Heart right ventricle (tissue), 16 donors: ENCODE measurements at places on chromosomes 2 and 18. TPM values are rescaled to one million over a fixed set of nuclear protein-coding genes. Genes with fewer than 3 reads are reported as not detected.
A peak's percentile ranks its signal among the peaks of the same experiment; 100 is the strongest.

ALPP gene
- not detected for total RNA-seq

CYS1 gene
- 6.6 TPM for total RNA-seq

SH2D6 gene
- total RNA-seq, result not detected

GLI2 gene
- 1.7 TPM for total RNA-seq

RAD51AP2 gene
- total RNA-seq, result 0.10 TPM

FHL2 gene
- 1,275 TPM for total RNA-seq

ZSWIM2 gene
- not detected for total RNA-seq

DLGAP1 gene
- 0.10 TPM for total RNA-seq

GRCh38 chr2:107721586-107721985 lies 105.1 kb upstream of the RGPD4 start:
- no peaks in the 10 kb centered on the region for H3K36me3 ChIP-seq
- H3K4me1 ChIP-seq, result no peaks in the 10 kb centered on the region
- no peak overlapping the region for H3K4me3 ChIP-seq
- DNase-seq, result no peak
- H3K27me3 ChIP-seq, result no peaks in the 10 kb centered on the region

DNA sequence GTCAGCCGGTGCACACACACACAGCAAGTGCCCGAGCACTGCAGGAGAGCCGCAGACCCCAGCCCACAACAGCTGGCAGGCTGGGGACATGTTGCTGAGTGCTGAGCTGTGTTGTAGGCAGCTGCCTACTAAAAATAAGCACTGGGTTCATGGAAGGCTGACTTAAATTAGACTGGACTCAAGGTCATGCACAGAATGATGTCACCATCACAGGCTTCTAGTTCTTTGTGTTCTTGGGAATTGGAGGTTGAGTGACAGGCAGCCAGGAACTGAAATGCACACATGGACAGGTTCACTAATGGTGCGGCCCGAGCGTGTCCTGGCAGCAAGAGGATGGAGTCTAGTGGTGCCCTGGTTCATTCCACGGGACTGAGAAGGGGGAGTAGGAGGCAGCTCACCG lies 71.3 kb downstream of the VWA3B start:
- H3K27me3 ChIP-seq, result no peaks in the 10 kb centered on the region
- no peaks in the 10 kb centered on the region for H3K36me3 ChIP-seq
- H3K4me3 ChIP-seq, result no peak overlapping the region

GRCh38 chr18:45760462-45761036 lies 36.6 kb downstream of the SLC14A1 start:
- no peak overlapping the region for H3K27ac ChIP-seq
- H3K4me1 ChIP-seq, result peaks cover 56% of the 10 kb centered on the region
- no peak overlapping the region for H3K4me3 ChIP-seq
- no peak for DNase-seq
- no peaks in the 10 kb centered on the region for H3K27me3 ChIP-seq

DNA sequence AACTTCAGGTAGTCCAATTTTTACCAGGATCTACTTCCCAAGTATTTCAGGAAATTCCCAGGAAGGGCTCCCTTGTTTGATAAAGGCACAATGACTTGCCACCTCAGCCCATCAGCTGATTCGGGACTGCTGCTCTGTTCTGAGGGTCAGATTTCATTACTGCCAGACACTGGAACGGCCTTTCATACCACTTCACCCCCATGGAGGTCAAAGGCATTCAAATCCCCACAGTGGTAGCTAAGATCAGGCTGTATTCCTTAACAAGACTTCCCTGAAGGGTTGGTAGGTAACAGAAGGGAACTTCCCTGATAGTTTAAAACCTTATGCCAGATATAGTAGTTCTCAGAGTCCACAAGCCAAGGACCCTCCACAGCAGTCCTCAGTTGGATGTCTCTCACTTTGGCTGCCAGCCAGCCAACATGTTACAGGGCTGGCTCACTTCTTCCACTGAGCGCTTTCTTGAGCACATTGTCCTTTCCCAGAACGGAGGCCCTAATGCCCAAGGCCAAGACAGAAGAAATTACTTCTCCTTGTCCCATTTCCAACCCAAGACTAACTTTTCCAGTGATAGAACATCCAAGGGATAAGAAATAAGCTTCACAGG lies 40.0 kb upstream of the GLS start:
- H3K4me3 ChIP-seq, result no peak overlapping the region
- no peak overlapping the region for H3K27ac ChIP-seq
- no peaks in the 10 kb centered on the region for H3K27me3 ChIP-seq
- DNase-seq, result no peak

DNA sequence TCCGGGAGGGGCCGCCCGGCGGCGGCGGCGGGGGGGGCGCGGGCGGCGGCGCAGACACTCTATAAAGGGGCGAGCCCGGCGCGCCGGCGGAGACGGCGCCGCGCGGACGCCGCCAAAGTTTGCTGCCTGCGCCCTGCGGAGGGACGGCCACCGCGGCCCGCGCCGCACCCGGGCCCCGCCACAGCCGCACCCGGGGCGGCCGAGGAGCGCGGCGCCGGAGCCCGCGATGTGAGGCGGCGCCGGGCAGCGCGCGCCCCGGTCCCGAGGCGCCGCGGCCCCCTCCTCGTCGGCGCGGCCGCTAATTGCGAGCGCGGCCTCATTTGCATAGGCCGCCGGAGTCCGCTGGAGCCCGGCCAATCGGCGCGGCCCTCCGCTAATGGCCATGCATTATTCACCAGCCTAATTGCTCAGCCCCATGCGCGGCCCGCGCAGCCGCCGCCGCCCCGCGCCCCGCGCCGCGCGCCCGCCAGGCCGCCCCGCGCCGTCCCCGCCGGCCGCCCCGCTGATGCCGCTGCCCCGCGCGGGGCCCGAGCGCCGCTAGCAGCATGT lies at the start of gene SALL3:
TSS of gene SALL3 (plus strand) at position 89 of the 549 bp plus-strand sequence. CDS start at position 546, 457 bp downstream.
- H3K4me3 ChIP-seq, result peak within 1 kb of the TSS; percentile 25
- peaks cover 96% of the 10 kb centered on the region for H3K27me3 ChIP-seq
- DNase-seq, result no peak
- H3K27ac ChIP-seq, result no peak within 1 kb of the TSS
- H3K4me1 ChIP-seq, result peaks cover 11% of the 10 kb centered on the region
- no peaks in the 10 kb centered on the region for H3K36me3 ChIP-seq

- peaks cover 29% of the 10 kb centered on the region for H3K27me3 ChIP-seq
- no peak overlapping the region for H3K27ac ChIP-seq
- no peaks in the 10 kb centered on the region for H3K36me3 ChIP-seq
- H3K4me3 ChIP-seq, result no peak overlapping the region
- H3K4me1 ChIP-seq, result peaks cover 18% of the 10 kb centered on the region
- DNase-seq, result no peak
These were observed 1.2 kb downstream of the FBXO41 start for GRCh38 chr2:73282924-73283544.

GRCh38 chr2:222835143-222835822 lies 25.6 kb upstream of the ACSL3 start:
- DNase-seq, result no peak
- no peak overlapping the region for H3K27ac ChIP-seq

- H3K27me3 ChIP-seq, result no peaks in the 10 kb centered on the region
- no peak for DNase-seq
- no peak overlapping the region for H3K4me3 ChIP-seq
- no peaks in the 10 kb centered on the region for H3K36me3 ChIP-seq
These were observed 22.0 kb downstream of the KCTD1 start for GRCh38 chr18:26526128-26526965.

DNA sequence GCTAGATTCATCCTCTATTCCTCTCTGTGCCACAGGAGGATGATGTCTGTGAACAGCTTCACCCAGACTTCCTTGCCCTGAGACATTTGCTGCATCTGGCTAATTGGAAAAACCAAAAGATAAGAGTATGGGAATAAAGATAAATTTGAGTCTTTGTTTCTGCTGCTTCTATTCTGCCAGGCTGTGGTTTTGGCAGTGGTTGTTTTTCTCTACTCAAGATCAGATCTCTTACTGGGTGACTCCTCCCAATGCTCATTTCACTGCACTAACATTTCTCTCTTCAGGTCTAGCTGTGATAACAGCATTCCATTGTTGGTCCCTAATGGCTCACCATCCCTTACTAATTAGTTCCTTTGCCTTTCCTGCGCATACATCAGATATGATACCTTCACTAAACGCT lies 89.5 kb downstream of the CALCRL start:
- no peak for DNase-seq
- H3K4me3 ChIP-seq, result no peak overlapping the region
- H3K27me3 ChIP-seq, result no peaks in the 10 kb centered on the region

DNA sequence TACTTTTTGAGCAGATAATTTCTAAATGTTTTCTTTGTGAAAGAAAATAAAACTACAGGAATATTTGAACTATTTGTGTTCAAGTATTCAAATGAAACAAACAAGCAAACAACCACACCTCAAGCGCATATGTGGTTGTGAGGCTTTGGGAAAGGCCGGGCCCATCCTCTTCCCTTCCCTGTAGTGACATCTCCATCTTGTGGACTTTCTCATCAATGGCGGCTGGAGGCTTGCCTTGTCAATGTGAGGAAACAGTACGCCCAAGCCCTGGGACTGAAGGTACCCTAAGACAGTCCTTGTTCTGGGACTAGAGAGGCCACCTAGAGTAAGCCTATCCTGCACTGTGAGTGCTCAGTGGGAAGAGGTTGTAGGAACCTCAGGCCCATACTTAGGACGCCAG lies 166.8 kb downstream of the TPGS2 start:
- H3K27me3 ChIP-seq, result no peaks in the 10 kb centered on the region
- H3K36me3 ChIP-seq, result no peaks in the 10 kb centered on the region
- no peak overlapping the region for H3K27ac ChIP-seq
- H3K4me1 ChIP-seq, result peaks cover 19% of the 10 kb centered on the region

DNA sequence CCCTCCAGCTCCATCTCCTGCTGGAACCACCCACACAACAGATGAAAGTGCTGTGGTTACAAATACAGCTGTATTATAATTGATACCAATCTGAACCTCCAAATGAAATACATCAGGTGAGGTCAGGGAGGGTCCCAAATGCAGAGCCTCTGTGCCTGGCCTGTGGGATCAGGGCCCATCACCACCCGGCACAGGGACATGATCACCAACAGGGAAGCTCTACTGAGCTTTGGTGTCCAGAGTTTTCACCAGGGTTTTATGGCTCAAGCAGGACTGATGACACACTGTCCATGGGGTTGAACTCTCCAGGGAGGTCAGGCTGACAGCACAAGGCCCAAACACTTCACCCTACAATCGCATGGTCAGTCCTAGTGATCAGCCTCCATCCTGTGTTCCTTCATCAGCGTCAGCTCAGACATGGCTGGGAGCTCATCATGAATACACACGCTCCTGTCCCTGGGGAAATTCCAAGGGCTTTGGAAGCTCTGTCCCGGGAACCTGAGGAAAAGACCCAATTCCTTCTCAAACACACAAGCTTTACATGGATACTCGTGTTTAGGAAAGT lies 3.9 kb upstream of the PXDN start:
- H3K4me1 ChIP-seq, result peaks cover 18% of the 10 kb centered on the region
- no peak overlapping the region for H3K27ac ChIP-seq
- no peaks in the 10 kb centered on the region for H3K36me3 ChIP-seq
- H3K27me3 ChIP-seq, result peaks cover 9% of the 10 kb centered on the region
- H3K4me3 ChIP-seq, result no peak overlapping the region
- DNase-seq, result no peak

DNA sequence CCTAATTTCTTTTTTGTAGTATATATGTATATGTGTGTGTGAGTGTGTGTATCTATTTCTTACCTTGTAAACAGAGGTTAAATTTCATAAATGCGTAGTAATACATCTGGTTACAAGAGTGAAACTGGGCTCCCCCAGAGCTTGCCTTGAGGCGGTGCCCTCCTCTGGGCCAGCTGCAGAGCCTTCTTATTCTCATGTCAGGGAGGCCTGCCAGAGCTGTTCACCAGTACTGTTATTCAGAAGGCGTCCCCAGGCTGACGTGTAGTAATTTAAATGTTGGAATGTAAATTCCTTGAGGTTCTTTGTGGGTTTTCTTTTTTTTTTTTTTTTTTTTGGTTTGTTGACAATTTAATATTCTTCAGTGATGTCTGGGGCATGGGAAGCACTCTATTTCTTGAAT lies 11.2 kb downstream of the COPS8 start:
- H3K4me1 ChIP-seq, result peaks cover 12% of the 10 kb centered on the region
- no peaks in the 10 kb centered on the region for H3K36me3 ChIP-seq
- H3K4me3 ChIP-seq, result no peak overlapping the region
- H3K27ac ChIP-seq, result no peak overlapping the region
- no peaks in the 10 kb centered on the region for H3K27me3 ChIP-seq

GRCh38 chr2:176931588-176932563 lies 280.7 kb upstream of the HNRNPA3 start:
- H3K27me3 ChIP-seq, result no peaks in the 10 kb centered on the region
- no peak overlapping the region for H3K4me3 ChIP-seq
- no peaks in the 10 kb centered on the region for H3K4me1 ChIP-seq
- H3K36me3 ChIP-seq, result no peaks in the 10 kb centered on the region

DNA sequence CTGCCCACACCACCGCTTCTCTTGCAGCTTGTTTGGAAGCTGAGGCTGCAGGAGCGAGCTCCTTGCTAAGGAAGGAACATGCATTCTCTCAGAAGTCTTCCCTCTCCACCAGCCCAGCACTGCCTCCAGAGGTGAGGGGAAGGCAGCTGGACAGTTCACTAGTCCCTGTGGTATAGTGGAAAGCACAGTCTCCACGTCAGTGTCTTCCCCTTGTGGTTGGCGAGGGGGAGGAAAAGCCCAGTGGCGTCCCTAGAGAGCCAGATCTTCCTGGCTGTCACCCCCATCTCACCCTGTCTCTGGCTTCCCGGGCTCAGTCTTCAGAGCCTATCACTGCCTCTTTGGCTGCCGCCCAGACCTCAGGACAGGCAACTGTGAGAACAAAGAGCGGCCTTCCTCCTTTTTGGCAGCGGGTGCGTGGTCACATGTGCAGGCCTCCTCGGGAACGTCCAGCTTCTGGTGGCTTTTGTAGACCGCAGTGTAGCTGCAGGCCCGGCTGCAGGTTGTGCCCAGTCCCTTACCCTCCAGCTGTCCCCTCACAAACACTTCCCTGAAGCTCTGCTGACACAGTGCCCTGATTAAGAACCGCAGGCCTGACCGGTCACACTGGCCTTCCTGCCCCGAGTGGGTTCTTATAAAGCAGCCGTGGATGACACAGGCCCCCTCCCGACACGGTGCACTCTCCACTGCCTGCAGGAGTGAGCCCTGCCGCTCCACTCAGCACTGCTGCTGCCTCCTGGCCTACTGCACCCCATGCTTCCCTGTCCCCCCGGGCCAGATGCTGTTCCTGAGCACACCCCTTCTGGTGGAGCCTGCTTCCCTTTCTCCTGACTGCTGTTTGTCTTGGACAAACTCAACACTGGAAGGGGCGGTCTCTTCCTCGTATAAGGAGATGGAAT lies 90.9 kb downstream of the RNF144A start:
- H3K27me3 ChIP-seq, result no peaks in the 10 kb centered on the region
- no peak overlapping the region for H3K4me3 ChIP-seq
- no peaks in the 10 kb centered on the region for H3K36me3 ChIP-seq

DNA sequence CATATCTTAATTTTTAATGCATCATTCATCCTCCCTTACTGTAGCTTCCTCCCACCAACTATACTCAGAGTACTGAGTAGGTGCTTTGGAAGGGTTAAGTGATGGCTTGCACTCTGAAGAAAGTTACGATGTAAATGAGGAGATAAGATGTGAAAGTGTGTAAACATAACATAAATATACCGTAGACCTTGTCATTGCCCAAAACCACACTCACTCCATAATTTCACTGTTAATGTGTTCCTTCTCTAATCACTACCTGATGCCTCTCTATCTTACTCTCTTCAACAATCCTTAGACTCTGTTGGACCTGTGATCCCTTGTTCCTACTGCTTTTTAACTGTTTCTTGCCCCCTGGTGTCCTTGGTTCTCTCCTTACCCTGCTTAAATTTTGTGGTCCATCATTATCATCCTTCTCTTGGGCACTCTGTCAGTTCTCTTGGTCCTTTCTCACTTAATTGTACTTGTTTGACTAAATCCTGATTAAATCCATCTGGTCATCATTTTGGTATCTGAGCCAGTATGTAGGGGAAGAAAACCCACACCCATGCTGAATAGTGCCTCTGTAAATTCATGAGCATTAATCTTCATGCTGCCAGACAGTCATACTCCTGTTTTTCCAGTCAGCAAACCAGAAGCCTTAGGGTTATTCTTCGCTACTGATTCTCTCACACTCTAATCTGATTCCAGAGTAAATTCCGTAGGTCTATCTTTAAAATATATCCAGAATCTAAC lies 45.0 kb downstream of the PMS1 start:
- peaks cover 7% of the 10 kb centered on the region for H3K36me3 ChIP-seq
- H3K4me3 ChIP-seq, result no peak overlapping the region
- DNase-seq, result no peak
- no peaks in the 10 kb centered on the region for H3K27me3 ChIP-seq
